ENCODE measurements at places on chromosomes 13 and 19.

- no peak for DNase-seq
Measured at GRCh38 chr19:15551293-15552004, 43.1 kb downstream of the CYP4F22 start.

DNA sequence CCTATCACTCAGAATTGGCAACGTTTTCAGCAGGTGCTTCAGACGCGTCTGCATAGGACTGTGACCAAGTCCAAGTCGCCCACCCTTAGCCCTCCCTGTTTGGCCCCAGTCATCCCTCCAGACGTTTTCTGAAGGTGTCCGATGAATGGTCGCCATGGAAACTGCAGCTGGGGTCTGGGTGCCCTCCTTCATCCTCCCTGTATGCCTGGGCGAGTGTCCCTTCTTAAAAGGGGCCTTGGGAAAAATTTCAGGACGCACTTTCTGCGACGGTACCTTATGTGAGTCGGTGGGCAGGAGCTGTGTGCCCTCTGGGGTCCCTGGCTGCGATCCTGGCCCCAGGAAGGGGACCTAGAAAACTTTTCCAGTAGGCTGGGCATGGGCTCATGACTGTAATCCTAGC, 25.1 kb downstream of the MAN2B1 start:
- no peak for DNase-seq

DNA sequence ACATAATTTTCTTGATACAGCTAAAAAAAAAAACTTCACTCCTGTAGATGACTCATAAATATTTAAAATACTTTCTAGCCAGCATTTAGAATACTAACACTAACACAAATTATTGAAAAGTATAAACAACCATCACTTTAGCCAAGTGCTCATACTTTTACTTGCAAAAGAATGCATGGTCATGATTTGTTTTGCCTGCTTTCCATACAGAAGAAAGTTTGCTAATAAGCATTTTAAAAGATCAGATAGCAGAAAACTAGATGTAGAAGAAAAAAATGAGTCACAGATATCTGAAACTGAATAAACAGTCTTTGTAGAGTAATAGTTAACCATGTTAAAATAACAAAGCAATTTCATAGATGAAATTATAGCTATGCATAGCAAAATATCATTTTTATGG, 2280.4 kb upstream of the PCDH20 start:
- no peak for DNase-seq

DNA sequence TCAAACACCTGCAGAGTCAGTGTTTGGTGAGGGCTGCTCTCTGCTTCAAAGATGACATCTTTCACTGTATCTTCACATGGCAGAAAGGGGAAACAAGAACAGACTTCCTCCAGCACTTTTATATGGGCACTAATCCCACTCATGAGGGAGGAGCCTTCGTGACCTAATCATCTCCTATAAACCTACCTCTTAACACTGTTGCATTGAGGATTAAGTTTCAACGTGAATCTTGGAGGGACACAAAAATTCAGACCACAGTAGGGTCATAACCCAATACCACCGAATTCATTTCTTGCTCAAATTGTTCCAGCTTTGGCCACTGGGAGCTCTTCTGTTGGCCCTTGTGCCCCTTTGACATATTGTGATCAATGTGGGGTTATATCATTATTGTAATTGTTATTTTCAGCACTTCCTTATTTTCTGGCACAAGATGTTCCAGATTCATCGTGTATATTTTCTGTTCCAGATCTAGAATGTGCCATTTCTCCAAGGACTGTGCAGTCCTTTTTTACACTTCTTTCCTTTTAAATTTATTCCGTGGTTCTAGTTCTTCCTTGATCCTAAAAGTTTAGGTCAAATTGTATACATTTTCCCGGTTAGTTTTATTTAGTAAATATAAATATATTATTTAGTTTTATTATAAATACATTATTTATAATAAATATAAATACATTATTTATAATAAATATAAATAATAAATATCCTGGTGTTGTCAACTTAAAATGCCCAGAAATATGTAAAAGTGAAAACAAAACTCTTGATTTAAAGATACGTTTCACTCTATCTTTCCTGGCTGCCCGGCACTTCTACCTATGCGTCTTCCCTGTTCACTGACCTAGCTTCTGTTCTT, 35.5 kb upstream of the IGFL4 start:
- DNase-seq = no peak

DNA sequence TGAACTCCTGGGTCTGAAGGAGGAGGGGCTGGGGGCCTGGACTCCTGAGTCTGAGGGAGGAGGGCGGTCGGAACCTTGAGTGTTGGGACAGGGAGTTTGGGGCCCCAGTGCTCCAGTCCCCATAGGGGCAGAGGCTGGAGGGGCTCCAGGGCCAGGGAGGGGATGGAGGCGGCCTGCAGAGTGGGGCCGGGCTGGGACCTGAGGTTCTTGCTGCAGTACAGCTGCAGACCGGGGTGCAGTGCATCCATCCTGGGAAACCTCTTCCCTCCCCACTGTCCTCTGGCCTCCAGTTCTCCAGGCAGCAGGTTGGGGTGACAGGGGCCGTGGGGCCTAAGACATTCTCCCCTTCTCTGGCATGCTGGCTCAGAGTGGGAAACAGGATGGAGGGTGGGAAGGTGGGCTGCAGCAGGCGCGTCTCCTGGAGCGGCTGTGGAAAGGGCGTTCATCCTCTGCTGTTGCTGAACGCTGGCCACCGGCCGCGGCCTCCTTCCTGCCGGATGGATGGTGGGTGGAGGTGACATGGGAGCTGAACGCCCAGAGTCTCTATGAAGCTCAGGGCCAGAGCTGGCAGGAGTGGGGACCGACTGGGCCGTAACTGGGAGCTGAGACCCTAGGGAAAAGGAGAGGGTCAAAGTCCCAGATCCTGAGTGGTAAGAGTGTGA, 1.6 kb downstream of the BRSK1 start:
- DNase-seq = no peak

GRCh38 chr19:38148337-38148736, 75.7 kb downstream of the DPF1 start:
- DNase-seq = no peak

GRCh38 chr19:35165200-35166058, 10.9 kb downstream of the FXYD5 start:
- DNase-seq = no peak

DNA sequence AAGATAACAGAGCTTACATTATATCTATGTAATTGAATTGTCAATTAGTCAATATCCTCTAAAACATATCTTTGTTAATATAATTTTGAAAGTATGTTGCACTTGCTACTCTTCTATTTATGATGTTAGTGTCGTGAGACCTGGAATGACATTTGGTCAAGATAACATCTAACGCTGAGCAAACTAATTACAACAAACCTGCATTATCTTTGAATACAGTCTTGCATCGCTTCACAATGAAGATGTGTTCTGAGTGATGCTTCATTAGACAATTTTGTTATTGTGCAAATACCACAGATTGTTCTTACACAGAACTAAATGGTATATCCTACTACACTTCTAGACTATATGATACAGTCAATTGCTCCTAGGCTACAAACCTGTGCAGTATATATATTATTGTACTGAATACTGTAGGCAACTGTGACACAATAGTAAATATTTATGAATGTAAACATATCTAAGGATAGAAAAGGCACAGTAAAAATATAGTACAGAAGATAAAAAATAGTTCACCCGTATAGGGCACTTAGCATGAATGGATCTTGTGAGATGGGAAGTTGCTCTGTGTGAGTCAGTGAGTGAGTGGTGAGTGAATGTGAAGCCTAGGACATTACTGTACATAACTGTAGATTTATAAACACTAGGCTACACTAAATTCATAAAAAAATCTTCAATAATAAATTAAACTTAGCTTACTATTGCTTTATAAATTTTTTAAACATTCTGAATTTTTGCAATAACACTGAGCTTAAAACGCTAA, 1773.8 kb downstream of the PCDH9 start:
- no peak for DNase-seq

- DNase-seq = no peak
Measured at GRCh38 chr19:49150106-49150943, 4.9 kb downstream of the HRC start.

DNA sequence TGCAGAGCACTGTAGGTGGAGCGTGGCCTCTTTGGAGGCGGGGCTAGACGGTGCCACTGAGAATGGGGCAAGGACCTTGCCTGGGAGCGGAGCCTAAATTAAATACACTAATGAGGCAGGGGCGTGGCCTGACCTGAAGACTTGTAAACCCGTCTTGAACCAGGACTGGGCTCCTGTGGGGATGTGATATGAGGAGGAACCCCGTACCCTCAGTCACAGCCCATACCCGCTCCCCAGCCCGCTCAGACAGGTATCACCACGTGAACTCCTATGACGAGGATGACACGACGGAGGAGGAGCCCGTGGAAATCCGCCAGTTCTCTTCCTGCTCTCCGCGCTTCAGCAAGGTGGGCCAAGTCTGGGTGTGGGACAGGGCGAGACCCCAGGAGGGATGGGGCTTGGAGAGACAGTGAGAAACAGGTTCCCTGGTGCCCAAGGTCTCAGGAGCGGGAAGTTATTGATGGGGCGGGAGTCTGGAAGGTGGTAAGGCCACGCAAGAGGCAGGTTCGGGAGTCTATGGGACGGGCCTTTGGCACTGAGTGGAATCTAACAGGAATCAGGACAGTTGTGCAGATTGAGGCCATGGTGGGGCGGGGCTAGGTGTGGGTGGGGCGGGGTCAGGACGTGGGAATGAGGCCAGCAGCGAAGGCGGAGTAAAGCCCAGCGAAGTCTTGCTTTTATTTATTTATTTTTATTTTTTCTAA, 14.7 kb downstream of the DNASE2 start:
- DNase-seq = no peak
